ENCODE measurements at places on chromosomes 4 and X.

DNA sequence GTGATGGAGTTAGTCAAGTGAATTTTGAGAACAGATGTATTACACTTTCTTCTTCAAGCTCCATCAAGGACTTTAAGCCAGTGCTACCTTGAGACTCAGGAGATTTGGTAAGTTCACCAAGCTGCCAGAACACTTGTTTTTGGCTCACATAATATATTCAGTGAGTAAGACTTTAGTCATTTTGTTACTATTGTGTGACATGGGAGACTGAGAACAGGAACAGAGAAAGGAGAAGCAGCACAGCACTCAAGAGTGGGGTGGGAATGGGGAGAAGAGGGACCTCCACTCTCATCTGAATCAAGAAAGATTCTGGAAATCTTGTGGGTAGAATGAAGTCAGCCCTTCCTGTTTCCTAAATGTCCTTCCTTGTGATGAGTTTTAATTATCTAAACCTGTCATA lies 87.3 kb upstream of the TET2 start:
- DNase-seq, result no peak

- no peak for DNase-seq
Observed at GRCh38 chr4:168812806-168813205, 197.2 kb downstream of the CBR4 start.

- DNase-seq, result no peak
Observed at GRCh38 chr4:38500433-38500832, 163.6 kb upstream of the KLF3 start.

DNA sequence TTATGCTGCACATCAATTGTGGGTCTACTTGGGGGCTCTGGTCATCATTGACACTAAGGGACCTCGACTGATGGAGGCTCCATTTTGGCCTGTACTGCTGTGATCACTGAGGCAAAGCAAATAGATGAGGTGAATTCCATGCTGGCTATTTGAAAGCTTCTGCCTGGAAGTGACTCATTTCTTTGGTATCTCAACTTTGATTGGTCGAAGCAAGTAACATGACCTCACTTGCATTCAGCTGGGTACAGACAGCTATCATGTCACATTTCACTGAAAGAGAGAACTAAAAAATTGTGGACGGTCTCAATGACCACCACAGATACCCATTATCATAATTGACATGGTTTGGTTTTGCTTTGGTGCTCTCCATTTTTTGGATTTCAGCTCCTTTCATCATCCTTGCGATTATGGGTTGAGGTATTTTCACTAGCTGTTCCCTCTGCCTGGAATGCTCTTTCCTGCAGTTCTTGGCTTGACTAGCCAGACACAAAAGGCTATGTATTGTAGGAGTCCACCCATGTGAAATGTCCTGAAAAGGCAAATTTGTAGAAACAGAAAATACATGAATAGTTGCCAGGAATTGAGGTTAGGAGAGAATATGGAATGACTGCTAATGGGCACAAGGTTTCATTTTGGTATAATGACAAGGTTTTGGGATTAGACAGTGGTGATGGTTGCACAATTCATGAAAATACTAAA lies 369.2 kb upstream of the LCORL start:
- no peak for DNase-seq

GRCh38 chrX:13876652-13877051 lies 59.8 kb upstream of the GPM6B start:
- DNase-seq, result no peak

DNA sequence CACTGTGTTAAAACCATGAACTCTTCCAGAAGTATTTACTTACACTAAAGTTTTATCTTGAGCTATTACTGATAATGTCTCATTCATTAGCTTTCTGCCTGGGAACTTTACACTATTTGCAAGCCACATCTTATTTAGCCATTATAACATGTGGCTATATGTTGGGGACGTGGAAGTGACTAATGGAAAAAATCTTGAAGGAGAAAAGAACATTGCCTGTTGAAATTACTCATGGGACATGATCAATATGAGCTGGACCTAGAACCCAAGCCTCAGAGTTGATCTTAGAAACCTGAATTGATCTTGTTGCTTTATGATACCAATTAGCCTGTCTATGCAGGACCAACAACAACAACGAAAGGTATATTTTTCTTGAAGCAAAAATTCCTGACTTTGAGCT lies 22.5 kb upstream of the ARHGAP6 start:
- DNase-seq, result no peak

DNA sequence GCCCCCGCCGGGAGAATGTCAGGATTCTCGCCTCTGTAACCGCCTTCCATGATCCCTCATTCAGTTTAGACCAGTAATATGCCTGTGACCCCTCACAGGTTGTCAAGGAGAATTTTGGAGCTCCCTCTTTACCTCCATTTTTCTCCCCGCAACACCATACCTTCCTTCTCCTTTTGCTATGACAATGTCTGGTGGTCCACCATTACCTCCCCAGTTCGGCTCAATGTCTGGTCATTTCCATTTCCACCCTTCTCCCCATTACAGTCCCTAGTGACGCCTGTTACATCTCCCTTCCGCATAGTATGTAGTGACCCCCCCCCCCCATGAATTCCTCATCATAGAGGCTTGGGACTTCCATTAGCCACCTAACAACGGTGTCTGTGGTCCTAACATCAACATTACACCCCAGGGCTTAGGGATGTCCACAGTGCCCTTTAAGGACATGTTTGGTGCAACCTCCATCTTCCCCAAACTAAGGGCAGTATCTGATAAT lies 700 bp downstream of the ARAF start:
- DNase-seq, result no peak

DNA sequence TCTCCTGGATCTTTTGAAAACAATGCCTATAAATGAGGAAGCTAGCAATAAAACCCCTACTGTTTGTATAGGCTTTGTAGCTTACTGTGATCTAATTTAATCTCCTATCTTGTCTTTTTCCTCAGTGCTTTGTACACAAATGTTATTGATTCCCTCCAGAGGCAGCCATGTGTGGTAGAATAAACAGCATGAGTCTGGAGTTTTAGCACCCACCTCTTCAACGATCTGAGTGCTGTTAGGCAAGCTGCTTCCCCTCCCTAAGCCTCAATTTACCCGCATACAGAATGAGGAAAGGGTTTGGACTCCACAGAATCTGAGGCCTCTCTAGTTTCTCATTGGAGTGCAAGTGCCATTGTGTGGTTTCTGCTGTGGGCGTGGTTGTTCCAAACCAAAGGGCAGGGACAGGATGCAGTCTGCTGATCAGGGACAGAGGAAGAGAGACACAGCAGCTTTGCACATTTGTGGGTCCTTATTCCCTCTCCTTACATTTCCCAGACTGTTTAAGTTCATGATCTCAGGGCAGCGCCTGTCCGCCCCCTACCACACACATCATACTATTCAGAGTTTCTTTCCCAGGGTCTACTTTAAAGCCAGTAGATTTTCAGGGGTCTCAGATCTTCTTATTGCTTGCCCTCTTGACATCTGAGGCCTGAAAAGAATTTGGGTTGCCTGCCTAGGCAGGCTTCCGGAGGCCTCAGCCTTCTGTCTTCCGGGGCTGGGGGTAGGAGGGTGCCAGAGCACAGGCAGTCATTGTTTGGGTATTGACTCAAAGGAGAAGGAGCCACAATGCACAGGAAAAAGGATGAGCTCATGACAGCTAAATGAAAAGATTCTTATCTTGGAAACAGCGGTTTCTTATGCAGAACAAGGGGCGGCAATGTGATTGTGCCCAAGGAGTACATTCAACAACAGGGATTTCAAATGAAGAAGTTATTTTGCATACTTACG lies 114.9 kb upstream of the TEX13D start:
- DNase-seq, result peak; percentile 56

DNA sequence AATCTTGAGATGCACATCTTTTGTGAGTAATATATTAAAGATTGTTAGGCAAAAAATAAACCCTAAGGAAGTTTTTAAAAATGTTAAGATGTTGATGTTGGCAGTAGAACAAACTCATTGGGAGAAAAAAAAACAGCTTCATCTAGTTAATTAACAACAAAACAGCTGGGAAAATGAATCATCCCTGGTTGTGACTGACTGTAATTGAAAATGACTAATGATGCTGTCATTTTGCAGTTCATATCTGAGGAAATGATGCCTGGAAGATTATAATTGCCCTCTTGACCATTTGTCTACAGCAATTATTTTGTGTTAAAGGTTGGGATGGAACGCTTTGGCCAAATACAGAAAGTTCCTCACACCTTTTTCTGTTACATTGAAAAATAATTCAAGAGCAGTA lies 760.4 kb upstream of the FTHL17 start:
- no peak for DNase-seq

DNA sequence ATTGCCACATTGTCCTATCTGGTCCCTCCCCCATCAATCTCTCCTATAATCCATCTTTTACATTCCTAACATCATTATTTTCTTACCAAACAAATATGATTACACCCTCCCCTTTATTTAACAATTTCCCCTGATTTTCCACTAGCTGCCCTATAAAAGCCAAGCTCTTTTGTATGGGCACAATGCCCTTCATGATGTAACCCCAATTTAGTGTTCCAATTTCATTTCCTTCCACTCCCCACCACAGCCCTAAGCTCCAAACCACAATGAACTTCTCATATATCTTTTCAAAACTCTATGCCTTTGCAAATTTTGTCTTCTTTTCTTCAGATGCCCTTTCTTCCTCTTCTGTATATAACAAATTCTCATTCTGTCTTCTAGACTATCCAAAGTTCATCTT lies 39.5 kb upstream of the PTPN13 start:
- no peak for DNase-seq

DNA sequence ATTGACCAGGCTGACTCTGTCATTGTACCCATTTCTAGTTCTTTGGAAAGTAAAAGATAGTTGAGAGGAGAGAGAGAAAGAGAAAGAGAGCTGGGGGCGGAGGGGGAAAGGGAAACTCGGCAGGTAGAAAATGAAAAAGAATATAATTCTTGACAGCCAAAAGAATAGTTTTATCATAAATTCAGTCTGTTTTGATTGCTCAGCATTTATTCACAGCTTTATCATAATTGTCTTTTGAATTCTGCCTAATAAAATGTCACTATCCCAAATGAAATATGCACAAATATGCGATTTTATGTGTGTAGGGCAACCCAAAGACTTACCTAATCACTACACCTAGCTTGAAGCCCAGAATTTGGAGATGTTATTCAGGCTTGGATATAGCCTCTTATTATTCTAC lies 1024.0 kb upstream of the PABPC4L start:
- DNase-seq, result no peak

DNA sequence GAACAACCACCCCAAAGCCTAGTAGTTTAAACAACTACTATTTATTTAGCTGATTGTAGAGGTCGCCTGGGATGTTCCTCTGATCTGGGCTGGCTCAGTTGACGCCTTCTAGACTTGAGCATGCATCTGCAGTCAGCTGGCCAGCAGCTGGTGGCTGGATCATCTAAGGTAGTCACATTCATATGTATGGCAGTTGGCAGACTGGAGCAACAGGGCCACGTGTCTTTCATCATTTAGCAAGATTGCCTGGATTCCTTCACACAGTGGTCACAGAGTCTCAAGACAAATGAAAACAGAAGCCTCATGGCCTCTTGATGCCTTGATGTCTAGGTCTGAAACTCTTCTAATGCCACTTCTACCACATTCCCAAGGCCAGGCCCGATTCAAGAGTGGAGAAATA lies 220.6 kb upstream of the S100G start:
- no peak for DNase-seq

DNA sequence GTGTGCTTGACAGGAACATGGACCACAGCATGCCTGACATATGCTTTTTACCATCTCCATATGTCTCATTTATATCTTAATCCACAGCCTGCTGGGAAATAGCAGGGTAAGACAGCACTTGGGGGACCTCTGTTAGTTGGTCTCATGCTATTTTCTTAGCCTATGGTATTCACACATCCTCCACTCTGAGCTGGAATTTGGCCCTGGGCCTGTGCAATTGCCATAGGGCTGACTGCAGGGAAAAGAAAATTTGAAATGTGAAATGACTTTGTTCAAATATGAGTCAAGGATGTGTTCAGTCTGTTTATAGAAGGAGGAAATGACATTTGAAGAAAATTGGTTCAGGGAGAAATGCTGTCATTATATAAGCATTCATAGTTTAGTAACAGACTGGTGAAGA lies 9.6 kb upstream of the MAP7D3 start:
- DNase-seq, result no peak

GRCh38 chr4:188841523-188841922 lies 702.3 kb downstream of the TRIML1 start:
- no peak for DNase-seq

- no peak for DNase-seq
Observed at GRCh38 chr4:70712604-70713452, 8.9 kb upstream of the RUFY3 start.

- DNase-seq, result no peak
Observed at GRCh38 chr4:55364691-55365344, 18.8 kb downstream of the SRD5A3 start.

Data from stimulated activated CD4-positive, alpha-beta T cell treated with anti-CD3 and anti-CD28 coated beads, Interleukin-15, amount 100 ng/mL, for 48 hours (primary cell).